Breast epithelium (tissue), 4 donors: ENCODE measurements at places on chromosomes 11 and 22. TPM values are rescaled to one million over a fixed set of nuclear protein-coding genes. Genes with fewer than 3 reads are reported as not detected.

GRCh38 chr11:65340226-65340625, 6.6 kb downstream of the DPF2 start:
- no peak for DNase-seq

Gene AQP11
- 0.66 TPM for total RNA-seq

- DNase-seq: no peak
Measured at GRCh38 chr11:67054346-67054835, 2.3 kb upstream of the RHOD start.

Gene MDK
- 54.7 TPM for total RNA-seq

GRCh38 chr11:1549338-1550330, 22.4 kb downstream of the DUSP8 start:
- no peak for DNase-seq

- no peak for DNase-seq
Measured at GRCh38 chr22:37710675-37711074, 13.8 kb downstream of the TRIOBP start.

DNA sequence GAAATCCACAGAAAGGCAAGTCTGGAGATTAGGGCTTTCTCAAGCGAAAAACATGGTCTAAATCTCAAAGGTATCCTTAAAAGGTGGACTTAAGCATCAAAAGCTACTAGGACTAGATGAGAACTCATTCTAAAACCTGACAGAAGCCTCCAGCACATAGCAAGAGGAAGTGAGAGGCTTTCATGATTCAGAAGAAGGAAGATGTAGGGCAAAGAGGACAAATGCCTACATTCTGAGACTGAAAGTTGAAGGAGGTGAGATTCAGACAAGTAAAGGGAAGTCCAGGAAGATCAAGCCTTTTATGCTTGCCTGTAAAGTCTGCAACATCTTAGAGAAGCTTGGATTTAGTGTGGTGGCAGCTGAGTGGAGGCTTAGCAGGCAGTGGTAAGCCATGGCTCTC, 98.9 kb downstream of the PGR start:
- DNase-seq: no peak

DNA sequence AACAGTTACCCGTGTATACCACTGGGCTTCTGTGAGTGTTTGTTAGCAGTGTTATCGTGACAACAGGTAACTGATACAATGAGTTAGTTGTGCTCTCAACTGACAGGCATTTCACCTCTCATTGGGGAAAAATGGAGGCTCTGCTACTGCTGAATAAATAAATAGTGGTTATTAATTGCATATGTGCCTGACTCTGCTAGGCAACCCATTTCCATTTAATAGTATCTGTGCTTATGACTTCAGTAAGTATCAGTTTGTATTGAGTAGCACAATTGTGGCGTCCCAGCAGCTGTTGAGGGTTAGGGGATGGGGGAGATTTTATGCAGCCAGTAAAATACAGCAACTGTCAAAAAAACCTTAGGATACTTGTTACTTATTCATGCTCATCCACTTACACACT, 123.4 kb upstream of the SEZ6L start:
- DNase-seq: no peak

GRCh38 chr22:17845327-17845726, 71.1 kb upstream of the BID start:
- no peak for DNase-seq

GRCh38 chr11:132251061-132251460, 880.6 kb downstream of the NTM start:
- no peak for DNase-seq

- DNase-seq: no peak
Measured at GRCh38 chr22:50121202-50121740, 31.5 kb downstream of the MOV10L1 start.

- DNase-seq: no peak
Measured at GRCh38 chr11:65474864-65475263, 24.0 kb upstream of the MALAT1 start.

- peak; percentile 0 for DNase-seq
Measured at GRCh38 chr11:117579161-117579560, 217.9 kb downstream of the DSCAML1 start.

Gene TMEM123
- total RNA-seq: 74.6 TPM

Gene LUZP2
- total RNA-seq: 5.0 TPM

DNA sequence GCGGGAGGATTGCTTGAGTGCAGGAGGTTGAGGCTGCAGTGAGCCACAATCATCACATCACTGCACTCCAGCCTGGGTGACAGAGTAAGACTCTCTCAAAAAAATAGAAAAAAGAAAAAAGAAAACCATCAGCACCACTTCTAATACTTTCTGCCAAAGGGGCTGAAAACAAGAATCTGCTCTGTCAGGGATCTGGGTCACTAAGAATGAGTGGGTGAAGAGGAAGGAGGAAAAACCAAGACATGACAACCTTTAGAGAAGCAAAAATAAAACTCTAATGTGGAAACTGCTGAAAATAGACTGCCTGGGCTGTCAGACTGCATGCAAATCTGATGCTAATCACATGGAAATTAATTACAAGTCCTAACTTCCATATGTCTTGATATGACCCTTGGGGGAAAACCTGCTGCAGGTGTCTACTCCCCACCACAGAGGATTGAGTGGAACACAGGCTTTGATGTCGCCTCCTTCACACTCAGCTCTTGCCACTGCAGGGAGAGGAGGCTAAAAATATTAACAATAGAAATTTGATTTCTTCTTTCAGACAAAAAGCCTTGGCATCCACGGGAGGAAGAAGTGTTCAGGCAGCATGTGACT, 62.5 kb upstream of the CRTAM start:
- no peak for DNase-seq

DNA sequence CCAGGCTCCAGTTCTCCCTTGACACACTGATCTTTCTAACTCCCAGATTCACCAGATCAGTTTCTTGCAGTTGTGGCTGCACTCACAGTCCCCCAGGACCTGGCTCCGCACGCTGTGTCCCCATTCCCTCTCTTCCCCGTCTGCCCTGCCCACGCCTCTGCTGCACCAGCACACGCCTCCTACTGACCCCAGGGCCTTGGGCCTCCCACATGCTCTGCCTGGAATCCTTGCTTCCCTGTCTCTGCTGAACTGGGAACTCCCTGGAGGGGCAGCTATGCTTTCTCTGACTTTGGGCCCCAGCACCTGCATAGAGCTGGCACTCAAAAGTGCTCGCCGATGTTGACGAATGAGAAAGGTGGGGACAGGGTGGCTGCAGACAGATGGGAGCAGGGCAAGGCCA, 68.9 kb downstream of the MYO7A start:
- peak; percentile 30 for DNase-seq

Gene RAG2
- not detected for total RNA-seq

- DNase-seq: peak; percentile 92
Measured at GRCh38 chr11:66981976-66982578, 7.0 kb downstream of the C11orf86 start.
